Panc1 (cell line): ENCODE measurements at places on chromosomes 11 and 22.

DNA sequence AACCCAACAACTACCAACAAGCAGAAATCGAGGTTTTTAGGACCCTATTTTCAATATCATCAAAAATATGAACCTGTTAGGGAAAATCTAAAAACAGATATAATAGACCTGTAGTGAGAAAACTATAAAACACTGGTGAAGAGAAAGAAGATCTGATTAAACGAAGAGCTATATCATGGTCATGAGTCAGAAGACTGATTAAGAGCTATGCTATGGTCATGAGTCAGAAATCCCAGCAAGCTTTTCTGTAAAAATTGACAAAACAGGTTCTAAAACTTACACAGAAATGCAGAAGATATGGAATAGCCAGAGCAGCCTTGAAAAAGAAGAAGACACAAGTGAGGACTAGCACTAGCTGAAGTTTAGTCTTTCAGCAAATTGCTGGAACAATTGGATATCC is 345.0 kb downstream of the TBC1D22A start:
- no peaks in the 10 kb centered on the region for H3K36me3 ChIP-seq
- no peak overlapping the region for H3K4me3 ChIP-seq
- DNase-seq = no peak
- no peaks in the 10 kb centered on the region for H3K4me1 ChIP-seq
- H3K27ac ChIP-seq = no peak overlapping the region

DNA sequence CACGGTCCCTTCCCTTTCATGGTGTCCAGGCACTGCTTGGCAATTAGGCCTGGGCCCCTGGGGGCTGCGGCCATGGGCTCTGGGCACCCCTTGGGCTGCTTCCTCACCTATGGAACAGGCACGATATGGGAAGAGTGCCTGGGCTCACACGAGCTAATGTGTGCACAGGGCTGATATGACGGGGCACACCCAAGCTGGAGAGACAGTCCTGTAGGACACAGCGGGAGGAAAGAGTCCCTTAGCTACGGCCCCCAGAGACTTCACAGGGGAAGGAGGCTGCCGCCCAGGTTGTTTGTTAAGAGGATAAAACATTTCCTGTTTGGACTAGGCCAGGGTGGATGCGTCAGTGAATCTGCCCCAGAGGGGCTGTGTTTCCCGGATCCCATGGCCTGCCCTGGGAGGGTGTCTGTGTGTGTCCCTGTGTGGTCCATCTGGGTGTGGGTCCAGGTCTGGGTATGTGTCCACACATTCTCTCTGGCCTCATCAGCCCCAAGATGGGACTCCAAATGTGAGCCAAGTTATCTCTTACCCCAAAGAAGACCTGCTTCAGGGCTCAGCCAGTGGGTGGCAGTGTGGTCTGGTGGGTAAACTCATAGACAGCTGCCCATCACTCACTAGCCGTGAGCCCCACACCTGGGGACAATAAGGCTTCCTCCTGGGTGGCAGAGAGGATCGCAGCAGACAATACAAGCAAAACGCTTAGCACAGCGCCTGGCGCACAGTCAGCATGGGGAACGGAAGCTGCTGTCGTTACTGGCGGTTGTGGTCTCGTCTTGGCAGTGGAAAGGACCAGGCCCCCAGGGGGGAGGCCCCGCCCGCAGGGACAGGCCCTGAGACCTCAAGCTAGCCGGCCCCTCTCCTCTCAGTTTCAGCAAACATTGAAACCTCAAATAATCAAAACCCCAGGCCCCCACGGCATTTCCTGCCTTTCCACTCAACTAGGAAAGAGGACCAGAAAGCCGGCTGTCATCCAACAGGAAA is 3.2 kb upstream of the EMID1 start:
- H3K27ac ChIP-seq = no peak overlapping the region
- H3K4me3 ChIP-seq = no peak overlapping the region
- no peaks in the 10 kb centered on the region for H3K36me3 ChIP-seq
- no peak for DNase-seq

GRCh38 chr11:32188785-32189184 is 97.9 kb downstream of the RCN1 start:
- DNase-seq = no peak
- no peaks in the 10 kb centered on the region for H3K36me3 ChIP-seq
- no peaks in the 10 kb centered on the region for H3K4me1 ChIP-seq
- H3K27ac ChIP-seq = no peak overlapping the region
- H3K4me3 ChIP-seq = no peak overlapping the region
- peaks cover 20% of the 10 kb centered on the region for H3K27me3 ChIP-seq

- DNase-seq = peak; percentile 85
- H3K36me3 ChIP-seq = peaks cover under 1% of the 10 kb centered on the region; the same call in 1 of the 2 replicates
- peak overlapping the region; percentile 94 for H3K27ac ChIP-seq
- H3K4me1 ChIP-seq = peaks cover 88% of the 10 kb centered on the region
These were observed 7.3 kb upstream of the AHNAK start for GRCh38 chr11:62553839-62554361.

GRCh38 chr11:123018702-123019101 is 37.1 kb upstream of the BSX start:
- no peak overlapping the region for H3K27ac ChIP-seq
- H3K27me3 ChIP-seq = no peaks in the 10 kb centered on the region
- peaks cover 5% of the 10 kb centered on the region; the same call in 1 of the 2 replicates for H3K4me1 ChIP-seq
- H3K36me3 ChIP-seq = no peaks in the 10 kb centered on the region
- no peak for DNase-seq

- no peaks in the 10 kb centered on the region for H3K36me3 ChIP-seq
- H3K27ac ChIP-seq = no peak overlapping the region
- no peaks in the 10 kb centered on the region for H3K4me1 ChIP-seq
- H3K27me3 ChIP-seq = no peaks in the 10 kb centered on the region
- no peak for DNase-seq
- peak overlapping the region; percentile 26; the same call in 1 of the 2 replicates for H3K4me3 ChIP-seq
These were observed 198.3 kb upstream of the PLET1 start for GRCh38 chr11:112459001-112459400.

DNA sequence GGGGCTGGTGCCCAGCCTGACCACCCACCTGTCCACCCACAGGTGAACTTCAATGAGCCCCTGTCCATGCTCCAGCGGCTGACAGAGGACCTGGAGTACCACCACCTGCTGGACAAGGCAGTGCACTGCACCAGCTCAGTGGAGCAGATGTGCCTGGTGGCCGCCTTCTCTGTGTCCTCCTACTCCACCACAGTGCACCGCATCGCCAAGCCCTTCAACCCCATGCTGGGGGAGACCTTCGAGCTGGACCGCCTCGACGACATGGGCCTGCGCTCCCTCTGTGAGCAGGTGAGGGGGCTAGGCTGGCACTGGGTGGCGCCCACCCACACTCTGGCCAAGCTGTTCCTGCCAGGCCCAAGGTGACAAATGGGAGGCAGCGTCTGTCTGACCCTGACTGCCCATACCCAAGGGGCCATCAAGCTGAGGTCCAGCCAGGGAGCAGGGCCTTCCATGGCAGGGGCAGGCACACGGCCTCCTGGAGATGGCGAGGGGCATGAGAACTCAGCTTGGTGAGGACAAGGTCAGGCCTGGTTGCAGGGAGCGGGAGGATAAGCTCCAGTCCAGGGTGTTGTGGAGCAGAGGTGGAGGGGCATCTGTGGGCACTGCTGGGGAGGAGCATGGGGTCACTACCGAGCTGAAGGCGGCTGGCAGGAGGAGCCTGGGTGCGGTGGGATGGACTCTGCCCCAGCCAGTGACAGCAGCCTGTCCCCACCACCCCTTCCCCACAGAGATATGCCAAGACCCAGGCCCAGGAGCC is 77.7 kb downstream of the MORC2 start:
- H3K4me3 ChIP-seq = no peak overlapping the region
- H3K4me1 ChIP-seq = no peaks in the 10 kb centered on the region
- H3K27ac ChIP-seq = no peak overlapping the region
- H3K27me3 ChIP-seq = no peaks in the 10 kb centered on the region

GRCh38 chr11:79042824-79043223 is 398.0 kb downstream of the TENM4 start:
- H3K27me3 ChIP-seq = peaks cover 2% of the 10 kb centered on the region
- H3K4me3 ChIP-seq = no peak overlapping the region
- no peak overlapping the region for H3K27ac ChIP-seq
- H3K36me3 ChIP-seq = no peaks in the 10 kb centered on the region
- no peak for DNase-seq

- no peaks in the 10 kb centered on the region for H3K27me3 ChIP-seq
- no peaks in the 10 kb centered on the region for H3K4me1 ChIP-seq
- no peak overlapping the region for H3K4me3 ChIP-seq
- no peaks in the 10 kb centered on the region for H3K36me3 ChIP-seq
- peak overlapping the region; percentile 5; the same call in 1 of the 2 replicates for H3K27ac ChIP-seq
These were observed 60.8 kb upstream of the ZBED5 start for GRCh38 chr11:10918698-10919097.

DNA sequence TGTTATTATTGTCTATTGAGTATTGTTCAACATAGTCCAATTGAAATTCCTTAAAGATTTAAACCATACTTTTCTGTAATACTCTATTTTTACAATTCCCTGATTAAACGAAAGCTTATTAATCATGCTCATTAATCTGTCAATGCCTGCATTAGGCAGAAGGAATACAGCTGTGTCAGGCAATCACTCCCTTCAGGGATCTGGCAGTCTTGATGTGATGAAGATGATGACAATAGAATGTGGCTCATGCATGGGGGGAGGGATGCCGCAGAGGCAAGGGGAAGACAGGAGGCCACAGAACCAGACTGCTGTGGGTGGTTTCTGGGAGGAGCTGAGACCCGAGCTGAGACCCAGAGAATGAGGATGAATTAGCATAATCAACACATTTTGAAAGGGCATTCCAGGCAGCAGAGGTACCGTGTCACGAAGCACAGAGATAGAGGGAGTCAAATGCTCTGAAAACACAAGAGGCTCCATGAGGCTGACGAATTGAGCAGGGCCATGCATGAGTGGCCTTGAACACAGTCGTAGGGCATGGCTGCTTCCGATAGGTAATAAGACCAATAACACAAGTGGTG is 1075.5 kb downstream of the OPCML start:
- no peak for DNase-seq
- no peak overlapping the region for H3K27ac ChIP-seq
- H3K4me3 ChIP-seq = no peak overlapping the region
- no peaks in the 10 kb centered on the region for H3K36me3 ChIP-seq
- H3K4me1 ChIP-seq = no peaks in the 10 kb centered on the region

DNA sequence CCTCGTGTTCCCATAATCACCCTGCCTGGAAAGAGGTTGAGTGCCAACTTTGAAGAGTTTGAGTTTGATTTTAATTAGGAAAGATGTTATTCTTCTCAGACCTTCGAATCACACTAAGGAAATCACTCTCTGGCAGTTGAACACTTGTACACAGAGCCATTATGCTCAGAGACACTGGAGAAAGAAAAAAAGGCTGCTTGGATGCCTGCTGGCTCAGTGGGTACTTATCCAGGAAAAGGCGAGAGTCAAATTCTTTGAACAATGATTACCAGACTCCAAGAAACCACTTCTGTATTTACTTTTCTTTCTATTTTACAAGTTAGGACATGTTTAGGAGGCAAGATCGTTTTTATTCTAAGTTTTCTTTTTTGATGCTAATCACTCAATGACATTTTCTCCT is 438.5 kb upstream of the FAT3 start:
- no peaks in the 10 kb centered on the region for H3K27me3 ChIP-seq
- H3K4me1 ChIP-seq = no peaks in the 10 kb centered on the region
- no peak overlapping the region for H3K4me3 ChIP-seq
- no peak for DNase-seq

DNA sequence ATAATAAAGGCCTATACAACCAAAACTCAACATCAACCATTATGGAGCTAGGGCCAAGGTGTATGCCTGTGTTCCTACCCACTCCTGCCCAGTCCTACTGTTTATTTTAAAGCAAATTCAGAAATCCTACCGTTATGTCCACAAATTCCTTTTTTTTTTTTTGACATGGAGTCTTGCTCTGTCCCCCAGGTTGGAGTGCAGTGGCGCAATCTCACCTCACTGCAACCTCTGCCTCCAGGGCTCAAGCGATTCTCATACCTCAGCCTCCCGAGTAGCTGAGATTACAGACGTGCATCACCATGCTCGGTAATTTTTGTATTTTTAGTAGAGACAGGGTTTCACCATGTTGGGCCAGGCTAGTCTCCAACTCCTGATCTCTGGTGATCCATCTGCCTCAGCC is 3.1 kb upstream of the CPT1A start:
- H3K4me1 ChIP-seq = peaks cover 16% of the 10 kb centered on the region
- no peak for DNase-seq
- H3K27ac ChIP-seq = no peak overlapping the region
- no peaks in the 10 kb centered on the region for H3K27me3 ChIP-seq

GRCh38 chr11:77668760-77669159 is 31.2 kb upstream of the CLNS1A start:
- no peaks in the 10 kb centered on the region for H3K4me1 ChIP-seq
- no peaks in the 10 kb centered on the region for H3K27me3 ChIP-seq
- peaks cover 40% of the 10 kb centered on the region for H3K36me3 ChIP-seq
- no peak overlapping the region for H3K4me3 ChIP-seq
- no peak for DNase-seq

GRCh38 chr11:132589791-132590190 is 942.5 kb downstream of the OPCML start:
- H3K4me3 ChIP-seq = no peak overlapping the region
- no peaks in the 10 kb centered on the region for H3K36me3 ChIP-seq
- H3K27me3 ChIP-seq = no peaks in the 10 kb centered on the region
- H3K27ac ChIP-seq = no peak overlapping the region

DNA sequence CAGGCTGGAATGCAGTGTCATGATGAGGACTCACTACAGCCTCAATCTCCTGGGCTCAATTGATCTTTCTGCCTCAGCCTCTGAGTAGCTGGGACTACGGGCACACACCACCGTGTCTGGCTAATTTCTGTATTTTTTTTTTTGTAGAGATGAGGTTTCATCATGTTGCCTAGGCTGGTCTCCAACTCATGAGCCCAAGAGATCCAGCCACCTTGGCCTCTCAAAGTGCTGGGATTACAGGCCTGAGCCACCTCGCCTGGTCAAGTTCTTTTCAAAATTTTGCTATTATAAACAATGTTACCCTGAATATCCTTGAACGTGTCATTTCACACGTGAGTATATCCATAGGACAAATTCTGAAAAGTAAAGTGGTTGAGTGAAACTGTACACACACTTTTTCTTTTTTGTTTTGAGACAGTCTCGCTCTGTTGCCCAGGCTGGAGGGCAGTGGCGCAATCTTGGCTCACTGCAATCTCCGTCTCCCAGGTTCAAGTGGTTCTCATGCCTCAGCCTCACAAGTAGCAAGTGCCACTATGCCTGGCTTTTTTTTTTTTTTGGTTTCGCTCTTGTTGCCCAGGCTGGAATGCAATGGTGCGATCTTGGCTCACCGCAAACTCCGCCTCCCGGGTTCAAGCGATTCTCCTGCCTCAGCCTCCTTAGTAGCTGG is 21.6 kb upstream of the EP300 start:
- no peaks in the 10 kb centered on the region for H3K27me3 ChIP-seq
- H3K36me3 ChIP-seq = no peaks in the 10 kb centered on the region
- no peak overlapping the region for H3K4me3 ChIP-seq
- H3K4me1 ChIP-seq = no peaks in the 10 kb centered on the region
